ENCODE measurements at places on chromosomes 6 and 20. TPM values are rescaled to one million over a fixed set of nuclear protein-coding genes. Genes with fewer than 3 reads are reported as not detected.
A peak's percentile ranks its signal among the peaks of the same experiment; 100 is the strongest.

GRCh38 chr6:154842833-154843232 is 109.6 kb downstream of the SCAF8 start:
- no peak overlapping the region for H3K4me3 ChIP-seq
- no peaks in the 10 kb centered on the region for H3K36me3 ChIP-seq
- peak; percentile 76 for DNase-seq
- no peak overlapping the region for H3K27ac ChIP-seq
- H3K4me1 ChIP-seq: peaks cover 24% of the 10 kb centered on the region

- H3K36me3 ChIP-seq: no peaks in the 10 kb centered on the region
- H3K27ac ChIP-seq: no peak overlapping the region
- DNase-seq: no peak
- H3K27me3 ChIP-seq: no peaks in the 10 kb centered on the region
- H3K4me1 ChIP-seq: peaks cover 2% of the 10 kb centered on the region
Observed at GRCh38 chr6:34522761-34523160, 33.4 kb downstream of the SPDEF start.

DNA sequence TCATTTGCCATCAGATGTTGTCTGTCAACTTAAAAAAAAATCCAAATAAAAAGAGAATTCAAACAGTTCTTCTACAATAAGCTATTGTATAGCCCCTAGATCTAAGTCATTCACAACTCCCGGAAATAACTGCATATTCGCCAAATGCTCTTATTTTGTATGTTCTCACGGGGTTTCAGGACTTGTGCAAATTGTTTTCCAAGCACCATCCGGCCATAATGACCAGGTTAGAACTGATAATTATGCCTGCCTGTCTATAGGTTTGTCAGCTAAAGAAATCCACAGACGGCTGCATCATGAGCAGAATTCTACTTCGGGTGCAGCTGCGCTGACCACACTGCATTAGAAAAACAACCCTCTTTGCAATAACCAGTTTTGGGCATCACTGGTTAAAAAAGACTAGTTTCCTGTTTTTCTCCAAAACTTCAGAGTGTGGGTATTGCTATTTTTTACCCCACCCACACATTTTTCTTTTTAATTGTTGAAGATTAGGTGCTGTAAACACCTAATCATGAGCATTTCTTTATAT is 87.7 kb downstream of the HIVEP2 start:
- H3K4me3 ChIP-seq: no peak overlapping the region
- no peak overlapping the region for H3K27ac ChIP-seq
- DNase-seq: no peak
- no peaks in the 10 kb centered on the region for H3K27me3 ChIP-seq

DNA sequence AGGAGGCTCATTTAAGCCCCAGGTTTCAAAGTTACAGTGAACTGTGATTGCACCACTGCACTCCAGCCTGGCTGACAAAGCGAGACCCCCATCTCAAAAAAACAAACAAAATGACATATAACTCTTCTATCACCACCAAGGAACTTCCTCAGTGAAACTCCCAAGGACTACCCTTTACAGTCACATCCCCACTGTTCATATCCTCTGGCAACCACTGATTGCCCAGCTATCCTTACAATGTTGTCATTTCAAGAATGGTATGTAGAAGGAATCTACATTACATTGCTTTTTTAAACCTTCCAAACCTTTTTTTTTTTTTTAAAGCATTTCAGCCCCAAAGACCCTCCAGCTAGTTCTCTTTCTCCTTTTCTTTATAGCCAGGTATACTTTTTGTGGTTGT is 123.1 kb upstream of the CARMIL1 start:
- no peaks in the 10 kb centered on the region for H3K4me1 ChIP-seq
- H3K27ac ChIP-seq: no peak overlapping the region
- no peaks in the 10 kb centered on the region for H3K36me3 ChIP-seq
- no peak overlapping the region for H3K4me3 ChIP-seq
- no peak for DNase-seq

PLAGL2 gene
- total RNA-seq: 14.6 TPM

DNA sequence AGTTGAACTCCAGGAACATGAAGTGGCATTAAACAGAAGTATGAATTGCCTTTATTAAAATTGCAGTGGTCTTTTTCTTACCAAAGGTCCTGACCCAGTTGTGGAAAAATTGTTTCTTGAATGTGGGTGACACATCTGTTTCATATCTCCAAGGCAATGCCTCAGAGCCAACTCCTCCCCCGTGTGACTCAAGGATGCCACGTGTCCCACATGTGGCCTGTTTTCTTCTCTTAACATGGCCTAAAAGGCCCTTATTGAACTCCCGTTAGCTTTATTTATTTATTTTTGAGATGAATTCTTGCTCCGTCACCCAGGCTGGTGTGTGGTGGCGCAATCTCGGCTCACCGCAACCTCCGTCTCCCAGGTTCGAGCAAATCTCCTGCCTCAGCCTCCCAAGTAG is 128.4 kb upstream of the ESR1 start:
- no peak for DNase-seq
- H3K36me3 ChIP-seq: no peaks in the 10 kb centered on the region
- no peak overlapping the region for H3K27ac ChIP-seq
- peaks cover 11% of the 10 kb centered on the region for H3K27me3 ChIP-seq

GRCh38 chr6:6414931-6415330 is 94.5 kb upstream of the F13A1 start:
- no peak overlapping the region for H3K4me3 ChIP-seq
- H3K36me3 ChIP-seq: no peaks in the 10 kb centered on the region
- H3K27ac ChIP-seq: no peak overlapping the region
- H3K4me1 ChIP-seq: no peaks in the 10 kb centered on the region
- no peak for DNase-seq

ENTPD6 gene
- total RNA-seq: 51.2 TPM

TCP11 gene
- total RNA-seq: not detected

- H3K36me3 ChIP-seq: no peaks in the 10 kb centered on the region
- H3K4me3 ChIP-seq: no peak overlapping the region
- no peaks in the 10 kb centered on the region for H3K27me3 ChIP-seq
- H3K27ac ChIP-seq: no peak overlapping the region
- H3K4me1 ChIP-seq: peaks cover 3% of the 10 kb centered on the region
Observed at GRCh38 chr6:116450769-116451740, 10.1 kb upstream of the CALHM6 start.

C20orf202 gene
- not detected for total RNA-seq

GRCh38 chr6:89954721-89955148 is 60.5 kb downstream of the GJA10 start:
- H3K4me3 ChIP-seq: no peak overlapping the region
- no peak for DNase-seq
- no peaks in the 10 kb centered on the region for H3K27me3 ChIP-seq
- no peaks in the 10 kb centered on the region for H3K36me3 ChIP-seq
- no peak overlapping the region for H3K27ac ChIP-seq
- peaks cover 8% of the 10 kb centered on the region for H3K4me1 ChIP-seq

DNA sequence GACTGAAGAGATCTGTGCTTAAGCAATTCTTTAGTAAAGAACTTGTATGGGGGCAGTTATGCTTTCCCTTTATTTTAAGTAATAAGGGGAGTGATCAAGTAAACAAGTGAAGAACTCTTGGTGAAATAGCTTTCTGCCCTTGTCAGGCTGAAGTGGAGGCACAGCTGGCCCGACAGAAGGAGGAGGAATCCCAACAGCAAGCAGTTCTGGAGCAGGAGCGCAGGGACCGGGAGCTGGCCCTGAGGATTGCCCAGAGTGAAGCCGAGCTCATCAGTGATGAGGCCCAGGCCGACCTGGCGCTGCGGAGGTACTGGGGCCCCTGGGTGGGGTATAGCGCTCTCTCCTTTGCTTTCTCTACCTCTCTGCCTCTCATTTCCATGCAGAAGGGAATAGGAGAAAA is 143.3 kb downstream of the MYO6 start:
- H3K36me3 ChIP-seq: peaks cover 7% of the 10 kb centered on the region
- no peak overlapping the region for H3K4me3 ChIP-seq
- no peaks in the 10 kb centered on the region for H3K4me1 ChIP-seq

TPBG gene
- 9.0 TPM for total RNA-seq

DNA sequence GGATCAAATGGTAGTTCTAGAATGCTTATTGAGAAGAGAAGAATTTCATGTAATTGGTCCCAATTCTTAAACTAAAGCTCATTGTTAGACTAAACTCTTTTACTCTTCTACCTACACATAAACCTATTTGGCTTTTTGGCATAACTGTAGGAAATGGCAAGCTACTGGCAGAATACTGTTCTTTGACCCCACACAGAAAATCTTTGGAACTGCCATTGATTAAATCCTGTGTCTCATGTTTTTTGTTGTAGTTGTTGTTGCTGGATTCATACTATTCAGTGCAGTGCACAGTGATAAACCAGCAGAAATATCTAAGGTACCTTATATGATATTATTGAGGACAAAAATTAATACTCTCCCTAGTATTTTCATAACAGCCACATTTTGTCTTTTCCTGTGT is 242.1 kb upstream of the SGK1 start:
- DNase-seq: no peak
- H3K4me1 ChIP-seq: no peaks in the 10 kb centered on the region
- no peaks in the 10 kb centered on the region for H3K27me3 ChIP-seq
- no peak overlapping the region for H3K4me3 ChIP-seq
- H3K36me3 ChIP-seq: no peaks in the 10 kb centered on the region

NCOA7 gene
- 71.2 TPM for total RNA-seq

DNA sequence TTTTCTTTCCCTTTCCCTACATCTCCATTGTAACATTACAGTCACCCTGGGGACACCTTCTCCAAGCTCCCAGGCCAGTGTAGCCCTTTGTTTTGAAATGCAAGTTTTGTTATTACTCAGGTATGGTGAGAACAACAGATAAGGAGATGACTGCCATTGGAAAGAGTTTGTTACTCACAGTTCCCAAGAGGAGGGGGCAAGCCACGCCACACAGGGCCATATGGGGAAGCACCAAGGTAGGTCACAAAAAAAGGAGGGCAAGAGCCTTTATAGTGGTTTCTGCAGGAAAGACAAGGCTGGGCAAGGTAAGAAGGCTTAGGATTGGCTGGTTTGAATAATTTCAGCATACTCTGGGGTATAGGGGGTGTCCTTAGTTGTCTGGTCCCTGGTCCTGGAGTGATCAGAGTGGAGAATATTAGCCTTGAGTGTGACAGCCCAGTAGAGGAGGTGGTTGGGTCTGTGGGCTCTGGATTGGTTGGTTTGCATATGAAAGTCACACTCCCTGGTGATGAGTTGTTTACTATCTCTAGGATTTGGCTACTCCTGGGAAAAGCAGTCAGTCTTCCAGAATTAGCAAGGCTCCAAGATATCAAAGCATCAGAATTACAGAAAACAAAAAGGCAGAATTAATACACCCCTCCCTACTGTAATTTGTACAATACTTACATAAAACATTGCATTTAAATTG is 33.1 kb upstream of the SMLR1 start:
- H3K27ac ChIP-seq: no peak overlapping the region
- H3K36me3 ChIP-seq: no peaks in the 10 kb centered on the region
- peaks cover 19% of the 10 kb centered on the region for H3K4me1 ChIP-seq

- H3K27ac ChIP-seq: peak overlapping the region; percentile 98
- no peaks in the 10 kb centered on the region for H3K27me3 ChIP-seq
- peaks cover 38% of the 10 kb centered on the region for H3K4me1 ChIP-seq
- peaks cover 54% of the 10 kb centered on the region for H3K36me3 ChIP-seq
- DNase-seq: no peak
- H3K4me3 ChIP-seq: peak overlapping the region; percentile 98
Observed at GRCh38 chr6:12291839-12292604, 1.9 kb downstream of the EDN1 start.

DNA sequence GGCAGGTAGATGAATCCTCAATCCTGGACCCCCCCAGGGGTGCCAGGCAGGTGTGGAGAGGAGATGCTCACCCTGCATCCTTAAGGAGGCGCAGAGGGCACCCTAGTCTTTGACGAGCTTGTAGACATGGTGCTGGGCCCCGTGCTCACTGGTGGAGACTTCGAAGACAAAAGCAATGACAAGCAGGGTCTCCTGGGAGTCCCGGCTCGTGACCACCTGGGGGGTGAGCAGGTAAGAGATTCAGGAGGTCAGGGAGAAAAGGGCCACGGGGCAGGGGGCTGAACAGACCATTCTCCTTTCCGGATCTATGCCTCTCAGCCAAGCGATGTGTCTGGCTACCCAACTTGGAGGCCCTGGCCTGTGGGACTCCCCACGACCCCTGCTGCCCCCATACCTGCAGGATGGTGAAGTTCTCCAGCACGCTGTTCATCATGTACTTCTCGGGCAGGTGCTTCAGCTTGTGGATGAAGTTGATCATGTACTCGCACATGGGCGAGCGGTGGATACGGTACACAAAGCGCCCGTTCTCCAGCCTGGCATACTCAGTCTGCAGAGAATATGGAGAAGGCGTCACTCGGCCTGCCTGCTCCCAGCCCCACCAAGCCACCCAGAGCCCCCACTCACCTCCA is 6.9 kb downstream of the RPL10A start:
- H3K27ac ChIP-seq: no peak overlapping the region
- no peak for DNase-seq
- no peak overlapping the region for H3K4me3 ChIP-seq
- peaks cover 14% of the 10 kb centered on the region for H3K4me1 ChIP-seq

- DNase-seq: no peak
- no peaks in the 10 kb centered on the region for H3K4me1 ChIP-seq
- H3K27ac ChIP-seq: no peak overlapping the region
Observed at GRCh38 chr20:63167918-63168520, 47.9 kb downstream of the YTHDF1 start.

MYH7B gene
- not detected for total RNA-seq

ADGRF5 gene
- total RNA-seq: 37.9 TPM

GRCh38 chr6:38068854-38069590 is 249.5 kb downstream of the ZFAND3 start:
- no peaks in the 10 kb centered on the region for H3K27me3 ChIP-seq
- H3K27ac ChIP-seq: no peak overlapping the region
- no peaks in the 10 kb centered on the region for H3K4me1 ChIP-seq

GCNT2 gene
- 11.4 TPM for total RNA-seq

GRCh38 chr6:13190376-13190775 is 138.0 kb downstream of the TBC1D7 start:
- no peaks in the 10 kb centered on the region for H3K4me1 ChIP-seq
- DNase-seq: no peak
- no peak overlapping the region for H3K27ac ChIP-seq
- no peaks in the 10 kb centered on the region for H3K27me3 ChIP-seq
- H3K36me3 ChIP-seq: no peaks in the 10 kb centered on the region

GRCh38 chr6:35161776-35162607 is 20.9 kb upstream of the TCP11 start:
- peak; percentile 41 for DNase-seq
- H3K27me3 ChIP-seq: no peaks in the 10 kb centered on the region
- H3K4me3 ChIP-seq: no peak overlapping the region

C20orf141 gene
- not detected for total RNA-seq

DNA sequence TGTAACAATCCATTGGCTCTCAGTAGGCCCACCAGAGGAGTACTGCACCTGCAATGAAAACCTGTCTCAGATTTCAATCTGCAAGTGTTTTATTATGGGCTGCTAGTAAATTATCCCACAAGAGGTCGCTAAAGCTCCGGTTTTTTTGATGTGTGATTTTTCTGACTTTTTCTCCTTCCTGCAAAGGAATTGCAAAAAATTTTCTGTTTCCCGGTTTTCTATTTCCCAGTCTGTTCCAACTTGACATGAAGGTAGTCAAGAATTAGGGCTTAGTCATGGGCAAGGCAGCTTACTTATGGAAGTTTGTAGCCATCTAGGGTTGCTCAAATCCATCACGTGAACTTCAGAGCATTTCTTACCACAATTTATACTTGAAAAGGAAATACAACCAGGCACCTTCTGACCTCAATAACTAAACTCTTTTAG is 38.5 kb upstream of the AHI1 start:
- no peaks in the 10 kb centered on the region for H3K36me3 ChIP-seq
- H3K4me3 ChIP-seq: no peak overlapping the region
- peaks cover 10% of the 10 kb centered on the region for H3K4me1 ChIP-seq
- H3K27me3 ChIP-seq: no peaks in the 10 kb centered on the region

- no peak overlapping the region for H3K4me3 ChIP-seq
- H3K36me3 ChIP-seq: no peaks in the 10 kb centered on the region
- no peaks in the 10 kb centered on the region for H3K27me3 ChIP-seq
- no peak for DNase-seq
- H3K27ac ChIP-seq: no peak overlapping the region
- H3K4me1 ChIP-seq: peaks cover 3% of the 10 kb centered on the region
Observed at GRCh38 chr6:37016995-37017394, 11.5 kb downstream of the FGD2 start.

Data from endothelial cell of umbilical vein (primary cell).